Iris pigment epithelial cell (primary cell): ENCODE measurements at places on chromosomes 1 and 21.

DNA sequence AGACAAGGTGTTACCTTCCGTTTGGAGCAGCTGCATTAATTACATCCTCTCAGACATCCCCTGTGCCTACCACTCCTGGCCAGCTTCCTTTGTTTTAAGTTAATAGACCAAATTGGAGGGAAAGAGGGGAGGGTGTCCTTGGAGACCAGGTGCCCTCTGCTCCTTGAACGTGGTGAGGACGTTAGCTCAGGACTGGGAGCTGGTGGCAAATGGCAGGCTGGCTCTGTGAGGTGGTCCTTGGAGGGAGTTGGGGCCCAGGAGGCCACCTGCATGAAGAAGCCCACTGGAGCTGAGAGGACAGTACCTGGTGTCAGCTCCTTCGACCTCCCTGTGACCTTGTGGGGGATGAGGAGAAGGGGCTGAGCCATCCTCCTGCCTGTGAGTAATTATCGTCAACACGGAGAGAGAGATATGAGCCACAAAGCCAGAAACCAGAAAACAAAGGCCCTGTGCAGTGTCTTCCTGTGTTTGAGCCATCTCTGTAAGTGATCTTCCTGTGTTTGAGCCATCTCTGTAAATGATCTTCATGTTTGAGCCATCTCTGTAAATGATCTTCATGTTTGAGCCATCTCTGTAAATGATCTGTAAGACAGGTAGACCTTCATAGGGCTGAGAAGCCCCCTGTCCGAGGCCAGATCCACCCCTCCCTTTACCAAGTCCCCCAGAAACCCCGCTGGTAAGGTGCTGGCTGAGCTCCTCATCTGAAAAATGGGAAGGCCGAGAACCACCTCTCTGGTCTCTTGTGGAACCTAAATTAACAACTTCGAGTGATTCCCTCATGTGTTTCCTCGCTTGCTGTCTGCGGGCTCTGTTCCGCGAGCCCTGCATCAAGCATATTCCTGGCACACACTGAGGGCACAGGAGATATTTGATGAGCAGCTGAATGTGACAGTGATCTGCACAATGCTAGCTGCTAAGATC, 126.0 kb downstream of the CAMTA1 start:
- DNase-seq = no peak

GRCh38 chr1:157457279-157457678, 95.0 kb downstream of the FCRL5 start:
- no peak for DNase-seq

GRCh38 chr21:42460391-42461184, 35.4 kb downstream of the RSPH1 start:
- no peak for DNase-seq

DNA sequence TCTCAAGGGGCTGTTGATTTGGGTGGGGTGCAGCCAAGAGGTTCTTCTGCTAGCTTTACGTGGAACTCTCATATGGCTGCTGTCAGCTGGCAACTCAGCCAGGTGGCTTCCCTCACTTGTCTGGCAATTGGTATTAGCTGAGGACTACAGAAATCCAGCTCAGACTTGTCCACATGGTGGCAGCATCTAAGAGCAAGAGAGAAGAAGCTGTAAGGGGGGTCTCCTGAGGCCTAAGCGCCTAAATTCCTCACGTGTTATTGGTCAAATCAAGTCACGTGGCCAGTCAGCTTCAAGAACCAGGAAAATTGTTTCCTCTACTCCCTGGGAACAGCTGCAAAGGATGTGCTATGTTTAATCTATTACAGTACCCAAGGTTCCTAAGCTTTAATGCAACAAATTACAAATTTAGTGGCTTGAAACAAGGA, 4.2 kb upstream of the DYRK3 start:
- peak; percentile 87 for DNase-seq
